ENCODE measurements at places on chromosomes 11 and 22.

GRCh38 chr11:128835741-128836430, 31.2 kb downstream of the KCNJ1 start:
- no peak for DNase-seq

DNA sequence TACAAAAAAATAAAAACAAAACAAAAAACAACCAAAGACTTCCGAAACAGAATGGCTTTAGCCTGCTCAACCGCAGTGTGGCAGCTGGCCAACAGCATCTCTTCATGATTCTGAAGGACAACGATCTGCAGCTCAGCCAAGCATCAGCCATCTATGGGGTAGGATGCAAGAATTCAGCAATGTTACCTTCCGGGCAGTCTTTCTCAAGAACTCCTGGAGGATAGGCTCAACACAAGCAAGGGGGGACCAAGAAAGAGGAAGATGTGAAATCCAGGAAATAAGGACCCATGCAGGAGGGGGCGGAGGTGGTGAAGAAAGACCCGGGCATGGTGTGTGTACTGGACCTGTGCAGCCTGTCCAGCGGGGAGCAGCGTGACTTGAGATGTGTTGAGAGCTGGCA, 3.5 kb upstream of the TSPO start:
- DNase-seq: no peak

DNA sequence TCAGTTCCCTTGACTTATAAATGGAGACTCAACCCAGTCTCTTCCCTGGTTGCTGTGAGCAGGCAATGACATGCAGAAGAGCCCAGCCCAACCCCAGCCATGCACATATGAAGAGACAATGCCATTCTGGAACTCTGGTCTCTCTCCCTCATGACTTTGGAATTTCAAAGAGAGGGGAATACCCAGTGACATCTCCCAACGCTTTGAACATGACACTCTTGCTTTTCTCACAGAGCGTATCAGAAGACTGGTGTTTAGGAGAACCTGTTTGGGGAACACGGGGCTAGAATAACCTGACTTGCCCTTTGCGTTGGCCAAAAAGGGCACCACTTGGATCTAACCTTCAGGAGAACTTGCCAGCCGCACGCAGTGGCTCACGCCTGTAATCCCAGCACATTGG, 12.9 kb downstream of the RANGAP1 start:
- DNase-seq: no peak

DNA sequence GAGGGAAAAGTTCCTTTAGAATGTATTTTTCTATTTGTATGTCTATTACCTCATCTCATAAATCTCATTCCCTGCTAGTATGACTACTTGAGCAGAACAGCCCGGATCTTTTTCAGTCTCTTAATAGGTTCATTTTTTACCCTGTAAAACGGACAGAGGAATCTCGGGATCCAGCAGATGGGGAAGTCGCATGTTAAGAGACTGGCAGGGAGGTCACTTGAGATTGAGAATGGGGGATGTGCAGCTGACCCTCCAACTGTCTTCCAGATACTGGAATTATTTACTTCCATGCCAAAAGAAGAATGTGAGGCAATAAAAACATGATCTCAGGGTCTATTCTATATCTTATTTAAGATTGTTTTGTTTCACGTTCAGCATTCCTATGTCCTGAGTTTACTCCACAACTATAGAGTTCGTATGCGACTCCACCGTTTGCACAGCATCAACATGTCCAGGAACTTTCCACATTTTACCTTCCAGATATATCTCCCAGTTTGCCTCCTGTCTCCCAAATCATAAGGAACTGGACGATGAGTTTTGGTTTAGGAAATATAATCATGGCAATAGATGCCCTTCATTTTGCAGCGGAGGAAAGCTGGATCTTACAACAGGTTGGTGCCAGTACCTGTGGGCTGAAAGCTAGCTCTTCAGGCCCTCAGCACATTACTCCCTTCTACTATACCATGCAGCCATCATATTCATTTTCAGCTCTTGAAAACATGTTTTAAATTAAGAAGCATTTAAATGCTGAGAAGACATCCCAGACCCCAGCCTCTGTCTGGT, 181.5 kb downstream of the MAML2 start:
- no peak for DNase-seq

GRCh38 chr11:74465291-74465708, 2.0 kb downstream of the KCNE3 start:
- no peak for DNase-seq

DNA sequence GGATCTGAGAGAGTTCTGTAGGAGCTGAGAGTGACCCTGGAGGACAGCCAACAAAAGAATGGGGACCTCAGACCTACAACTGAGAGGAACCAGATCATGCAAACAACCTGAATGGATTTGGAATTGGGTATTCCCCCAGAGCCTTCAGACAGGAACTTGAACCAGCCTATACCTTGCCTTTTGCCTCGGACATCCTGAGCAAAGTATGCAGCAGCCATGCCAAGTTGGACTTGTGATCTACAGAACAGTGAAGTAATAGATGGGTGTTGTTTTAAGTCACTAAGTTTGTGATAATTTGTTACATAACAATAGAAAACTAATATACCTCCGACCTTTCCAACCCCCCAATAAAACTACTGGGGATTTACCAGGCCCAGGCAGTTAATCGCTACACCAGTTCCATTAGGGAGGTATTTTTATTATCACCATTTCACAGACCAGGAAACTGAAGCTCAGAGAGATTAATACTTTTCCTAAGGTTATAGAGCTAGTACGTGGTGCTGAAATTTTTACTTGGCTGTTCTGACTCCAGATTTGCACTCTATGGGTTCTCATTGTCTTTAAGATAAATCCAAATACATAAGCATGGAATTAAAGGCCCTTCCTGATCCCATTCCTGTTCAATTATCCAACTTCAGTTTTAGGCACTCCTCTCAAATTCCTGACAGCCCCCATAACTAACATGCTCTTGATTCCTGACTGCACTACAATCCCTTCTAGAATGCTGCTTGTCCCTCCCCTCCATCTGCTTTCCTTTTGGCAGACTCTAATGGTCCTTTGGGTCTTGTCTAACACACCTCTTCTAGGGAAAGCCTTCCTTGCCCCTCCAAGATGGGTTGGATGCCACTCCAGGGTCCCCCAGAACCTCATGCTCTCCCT, 1.7 kb upstream of the RASSF10 start:
- no peak for DNase-seq

- no peak for DNase-seq
Measured at GRCh38 chr22:21443057-21443734, 24.0 kb upstream of the TMEM191C start.

GRCh38 chr22:44452531-44453420, 45.3 kb downstream of the RTL6 start:
- no peak for DNase-seq
